ENCODE measurements at places on chromosomes 16 and 17. TPM values are rescaled to one million over a fixed set of nuclear protein-coding genes. Genes with fewer than 3 reads are reported as not detected.

- H3K4me3 ChIP-seq = peak within 1 kb of the TSS; percentile 30
- H3K27ac ChIP-seq = no peak within 1 kb of the TSS
- peaks cover 1% of the 10 kb centered on the region for H3K27me3 ChIP-seq
- H3K4me1 ChIP-seq = peaks cover 25% of the 10 kb centered on the region
- no peaks in the 10 kb centered on the region for H3K36me3 ChIP-seq
These were observed at the start of gene CCL5 for GRCh38 chr17:35879773-35880654. TSS of gene CCL5 (minus strand) at chr17:35880360.

DNA sequence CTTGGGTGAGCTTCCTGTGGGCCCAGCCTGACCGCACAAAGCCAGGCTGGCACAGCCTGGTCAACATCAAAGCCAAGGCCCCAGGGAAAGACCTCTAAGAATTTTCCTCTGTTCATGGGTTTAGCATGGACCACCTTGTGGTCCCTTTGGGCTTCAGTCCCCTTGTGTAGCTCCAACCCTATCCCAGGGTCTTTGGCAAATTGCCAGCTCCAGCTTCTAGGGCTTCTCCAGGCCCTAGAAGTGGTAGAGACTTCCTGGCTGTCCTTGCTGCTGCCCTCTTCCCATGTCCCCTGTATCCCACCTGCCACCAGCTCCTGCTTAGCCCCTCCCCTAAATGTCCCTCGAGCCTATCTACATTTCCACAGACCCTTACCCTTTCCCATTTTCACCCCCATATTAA lies 9.7 kb upstream of the ITGA3 start:
- peaks cover 58% of the 10 kb centered on the region for H3K4me1 ChIP-seq
- H3K27ac ChIP-seq = peak overlapping the region; percentile 93
- no peaks in the 10 kb centered on the region for H3K36me3 ChIP-seq
- no peaks in the 10 kb centered on the region for H3K27me3 ChIP-seq
- H3K4me3 ChIP-seq = no peak overlapping the region

DNA sequence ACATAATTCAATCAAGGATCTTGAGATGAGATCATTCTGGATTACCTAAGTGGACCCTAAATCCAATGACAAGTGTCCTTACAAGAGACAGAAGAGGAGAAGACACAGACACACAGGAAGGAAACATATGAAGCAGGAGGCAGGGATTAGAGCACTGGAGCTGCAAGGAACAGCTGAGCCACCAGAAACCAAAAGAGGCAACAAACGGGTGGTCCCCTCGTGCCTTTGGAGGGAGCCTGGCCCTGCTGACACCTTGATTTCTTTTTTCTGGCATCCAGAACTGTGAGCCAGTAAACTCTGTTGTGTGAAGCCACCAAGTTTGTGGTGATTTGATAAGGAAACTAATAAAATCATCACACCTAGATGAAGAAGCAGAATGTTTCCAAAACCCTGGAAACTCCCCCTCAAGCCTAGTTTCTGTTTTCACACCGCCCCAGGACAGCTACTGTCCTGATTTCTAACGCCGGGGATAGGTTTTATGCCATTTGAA lies 115.2 kb downstream of the PITPNC1 start:
- H3K27ac ChIP-seq = 0 out of 2 replicates have a peak overlapping the region, but pooled peaks have one; percentile 7
- H3K36me3 ChIP-seq = no peaks in the 10 kb centered on the region
- DNase-seq = no peak
- no peak overlapping the region for H3K4me3 ChIP-seq
- H3K4me1 ChIP-seq = peaks cover 44% of the 10 kb centered on the region
- H3K27me3 ChIP-seq = peaks cover 2% of the 10 kb centered on the region

GRCh38 chr16:89921131-89921701 lies 1.9 kb upstream of the TUBB3 start:
- H3K4me1 ChIP-seq = peaks cover 49% of the 10 kb centered on the region
- H3K36me3 ChIP-seq = no peaks in the 10 kb centered on the region
- no peak for DNase-seq
- peaks cover 11% of the 10 kb centered on the region for H3K27me3 ChIP-seq

CLEC10A gene
- total RNA-seq = not detected

SLC38A8 gene
- total RNA-seq = not detected

SLFN13 gene
- total RNA-seq = 6.0 TPM
